ENCODE measurements at places on chromosomes 12 and 14.

- no peak for DNase-seq
Measured at GRCh38 chr14:55712491-55712890, 132.5 kb downstream of the KTN1 start.

GRCh38 chr12:109525279-109525585 is 47.8 kb downstream of the UBE3B start:
- no peak for DNase-seq

DNA sequence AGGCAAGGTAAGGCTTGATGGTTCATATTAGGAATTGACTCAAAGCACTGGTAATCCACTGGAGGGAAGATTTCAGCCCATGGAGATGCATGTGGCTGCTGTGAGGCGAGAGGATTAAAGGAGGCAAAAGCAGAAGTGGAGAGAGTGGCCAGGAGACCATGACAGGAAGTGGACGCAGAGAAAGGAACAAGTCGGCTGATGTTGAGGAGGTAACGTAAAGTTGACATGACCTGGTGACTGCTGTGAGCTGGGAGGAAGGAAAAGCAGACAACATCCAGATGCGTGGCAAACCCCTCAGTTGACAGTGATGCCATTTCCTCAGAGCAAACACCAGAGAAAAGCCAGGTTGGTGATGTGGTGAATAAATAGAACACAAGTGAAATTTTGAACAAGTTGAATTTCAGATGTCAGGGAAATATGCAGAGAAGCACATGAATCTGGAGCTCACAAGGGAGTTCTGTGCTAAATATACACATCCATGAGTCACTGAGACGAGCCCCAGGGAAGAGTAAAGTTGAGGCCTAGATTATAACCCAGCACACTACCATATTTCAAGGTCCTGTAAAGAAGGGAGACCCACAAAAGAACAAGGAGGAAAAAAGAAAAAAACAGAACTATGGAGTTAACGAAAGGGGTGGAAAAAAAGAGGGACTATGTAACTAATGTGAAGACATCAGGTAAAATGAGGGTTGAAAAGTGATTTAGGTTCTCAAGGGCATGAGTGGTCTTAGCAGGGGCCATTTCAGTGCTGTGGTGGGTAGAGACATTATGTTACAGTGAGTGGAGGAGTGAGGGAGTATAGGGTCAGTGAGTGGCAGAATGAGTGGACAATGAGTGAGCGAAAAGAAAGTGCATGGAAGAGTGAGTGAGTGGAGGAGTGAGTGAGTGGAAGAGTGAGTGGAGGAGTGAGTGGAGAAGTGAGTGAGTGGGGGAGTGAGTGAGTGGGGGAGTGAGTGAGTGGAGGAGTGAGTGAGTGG is 61.6 kb upstream of the GZMB start:
- DNase-seq: no peak

GRCh38 chr12:13465635-13466034 is 269.1 kb downstream of the EMP1 start:
- DNase-seq: no peak
